ENCODE measurements at places on chromosomes 4 and X.

DNA sequence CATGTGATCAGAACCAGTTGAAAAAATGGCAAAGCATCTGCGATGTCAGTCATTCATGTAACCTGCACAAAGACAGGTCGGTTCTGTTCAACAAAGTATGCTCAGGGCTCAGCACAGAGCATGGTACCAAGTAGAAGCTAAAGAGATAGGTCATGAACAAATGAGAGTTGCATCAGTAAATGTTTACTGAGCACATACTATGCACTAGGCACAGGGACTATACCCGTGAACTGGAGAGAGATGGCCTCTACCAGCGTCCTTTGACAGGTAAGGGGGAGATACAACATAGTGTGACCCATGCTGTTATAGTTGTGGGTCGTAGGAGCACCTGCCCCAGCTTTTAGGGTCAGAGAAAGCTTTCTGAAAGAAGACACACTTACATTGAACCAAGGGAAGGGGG, 46.7 kb downstream of the PHKA2 start:
- DNase-seq = no peak

DNA sequence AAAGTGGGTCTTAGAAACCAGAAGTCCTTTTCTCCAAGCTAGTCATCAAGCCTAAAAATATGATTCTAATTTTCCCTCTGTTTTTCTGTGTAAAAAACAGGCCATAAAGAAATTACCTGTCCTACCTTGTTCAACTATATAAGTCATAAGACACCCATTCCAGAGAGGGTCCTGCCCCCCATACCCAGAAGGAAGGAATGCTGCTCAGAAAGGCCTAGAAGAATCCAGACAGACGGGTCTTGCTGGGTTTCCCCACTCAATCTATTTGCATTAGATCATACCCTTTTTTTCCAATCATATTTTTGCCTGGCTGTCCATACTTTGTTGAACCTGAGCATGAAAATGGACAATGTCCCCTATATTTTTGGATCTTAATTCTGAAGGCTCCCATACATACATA, 16.3 kb upstream of the XAGE2 start:
- no peak for DNase-seq

DNA sequence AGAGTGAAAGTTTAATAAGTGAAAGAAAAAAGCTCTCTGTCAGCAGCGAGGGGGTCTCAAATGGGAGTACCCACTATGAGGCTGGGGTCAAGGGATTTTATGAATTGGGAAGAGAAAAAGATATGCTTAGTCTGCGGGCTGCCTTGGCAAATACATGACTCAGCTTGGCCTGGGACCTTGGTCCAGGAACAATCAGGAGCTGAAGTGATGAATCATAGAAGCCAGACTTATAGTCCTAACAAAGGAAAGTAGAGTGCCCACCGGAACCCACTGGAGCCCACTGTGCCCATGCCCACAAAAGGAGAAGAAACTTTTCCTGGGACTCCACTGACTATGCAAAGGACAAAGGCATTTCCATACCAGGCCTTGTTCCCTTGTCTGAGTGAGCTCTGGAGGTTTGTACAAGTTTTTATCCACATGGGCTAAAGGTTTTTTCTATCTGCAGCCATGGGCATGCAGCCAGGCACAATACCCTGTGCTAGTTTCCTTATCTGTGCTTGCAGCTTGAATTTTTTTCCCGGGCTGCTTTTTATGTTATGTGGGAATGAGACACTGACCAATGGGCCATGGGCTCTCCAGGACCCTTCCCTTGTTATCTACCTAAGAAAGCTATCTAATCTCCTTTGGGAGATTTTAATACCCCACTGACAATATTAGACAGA, 201.7 kb downstream of the FAM133A start:
- DNase-seq = no peak

GRCh38 chr4:89338206-89338605, 30.6 kb upstream of the GPRIN3 start:
- DNase-seq = no peak

DNA sequence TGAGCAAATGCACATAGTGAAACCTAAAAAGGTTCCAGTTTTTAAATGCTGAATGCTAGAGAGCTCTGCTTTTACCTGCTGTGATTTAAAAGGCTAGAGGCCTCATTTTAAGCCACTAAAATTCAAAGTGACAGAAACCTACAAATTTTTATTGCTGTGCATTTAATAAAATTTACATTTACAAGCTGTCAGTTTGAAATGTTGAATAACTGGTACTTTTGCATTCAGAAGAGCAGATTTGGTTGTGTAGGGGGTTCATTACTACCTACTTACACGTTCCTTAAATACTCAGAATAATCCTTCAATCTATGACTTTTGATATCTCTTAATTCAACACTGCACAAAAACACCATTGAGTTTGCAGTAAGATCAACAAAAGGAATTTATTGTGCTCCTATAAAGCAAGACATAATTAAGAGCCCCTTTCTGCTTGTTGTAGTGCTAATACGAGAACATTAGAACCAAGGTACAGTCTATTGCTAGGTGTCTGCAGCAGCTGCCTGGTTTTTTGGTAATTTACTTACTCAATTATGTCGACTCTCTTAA, 27.9 kb downstream of the NKX3-2 start:
- DNase-seq = no peak
